Endodermal cell (in vitro differentiated cells): ENCODE measurements at places on chromosomes 1 and 21. TPM values are rescaled to one million over a fixed set of nuclear protein-coding genes. Genes with fewer than 3 reads are reported as not detected.

OR10J1 gene
- total RNA-seq, result not detected in 2 replicates

MAP1LC3C gene
- 0.31 TPM in 1 of 3 replicates, not detected in the others for total RNA-seq

NHLH1 gene
- 0.31 TPM in 1 of 3 replicates, not detected in the others for total RNA-seq

ATP1A4 gene
- 0.55 and 0.66 TPM in 2 replicates for total RNA-seq

HSPA6 gene
- not detected in 2 replicates for total RNA-seq

ZNF670 gene
- total RNA-seq, result 10.9 and 11.0 TPM in 2 replicates

CD247 gene
- 0.23 to 0.46 TPM in 2 of 3 replicates, not detected in the other for total RNA-seq

RSPH1 gene
- 1.6 and 1.8 TPM in 2 replicates for total RNA-seq

DNA sequence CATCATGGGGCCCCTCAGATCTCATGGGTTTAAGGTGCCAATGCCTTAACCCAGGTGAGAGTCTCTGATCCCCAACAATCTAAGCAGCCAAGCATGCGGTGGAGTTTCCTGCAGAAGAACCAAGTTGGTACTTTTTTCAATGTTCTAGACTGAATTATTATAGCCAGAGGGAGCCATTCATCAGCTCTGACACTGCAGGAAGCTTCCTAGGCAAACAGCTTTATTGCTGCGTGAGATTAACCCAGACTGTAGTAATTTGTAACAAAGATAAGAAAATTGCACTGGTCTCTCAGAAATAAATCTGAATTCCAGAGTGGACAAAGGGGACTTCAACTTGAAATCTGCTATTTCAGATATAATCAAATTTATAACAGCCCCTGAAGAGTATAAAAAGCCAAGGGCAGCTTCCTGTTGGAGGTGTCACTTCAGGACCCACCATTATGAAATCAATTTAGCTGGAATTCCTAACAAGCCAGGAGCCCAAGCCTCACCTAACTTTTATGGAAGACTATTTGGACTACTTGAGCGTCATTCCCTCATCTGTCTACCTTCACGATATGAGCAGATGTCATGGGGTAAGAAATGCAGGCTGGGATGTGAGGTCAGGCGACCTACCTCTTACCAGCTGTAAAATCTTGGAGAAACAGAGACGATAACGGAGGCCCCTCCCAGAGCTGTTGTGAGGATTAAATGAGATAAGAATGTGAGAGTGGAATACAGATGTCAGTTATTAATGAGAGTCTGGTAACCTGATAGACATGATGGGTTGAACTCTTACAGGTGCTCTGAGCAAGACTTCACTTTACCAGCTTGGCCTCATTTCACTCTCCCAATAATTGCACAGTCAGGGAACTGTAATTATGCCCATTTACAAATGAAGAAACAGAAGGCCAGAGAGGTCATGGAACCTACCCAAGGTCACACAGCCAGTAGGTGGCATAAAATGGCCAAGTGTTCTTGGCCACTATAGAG, 135.1 kb downstream of the RRAGC start:
- peak; percentile 31 for DNase-seq
- H3K27ac ChIP-seq, result no peak overlapping the region
- H3K27me3 ChIP-seq, result peaks cover 5% of the 10 kb centered on the region
- no peaks in the 10 kb centered on the region for H3K36me3 ChIP-seq
- no peak overlapping the region for H3K4me3 ChIP-seq

DNA sequence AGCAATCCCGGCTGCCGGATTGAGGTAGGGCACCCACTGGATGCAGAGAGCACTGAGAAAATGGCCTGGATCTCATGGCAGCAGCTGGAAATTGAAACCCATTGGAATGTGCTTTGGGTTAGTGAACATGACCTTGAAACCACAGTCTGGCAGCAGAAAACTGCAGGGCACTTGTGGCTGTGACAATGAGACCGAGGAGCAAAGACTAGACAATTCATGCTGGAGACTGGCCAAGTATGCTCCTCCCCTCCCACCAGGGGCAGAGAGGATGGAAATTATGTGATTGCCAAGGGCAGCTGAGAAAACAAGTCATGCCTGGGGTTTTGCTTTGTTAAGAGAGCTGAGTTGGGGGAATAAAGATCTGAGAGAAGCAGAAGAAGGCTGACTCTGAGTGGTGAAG, 60.7 kb downstream of the ZNF697 start:
- no peaks in the 10 kb centered on the region for H3K4me1 ChIP-seq
- H3K27me3 ChIP-seq, result no peaks in the 10 kb centered on the region
- no peak for DNase-seq
- no peak overlapping the region for H3K27ac ChIP-seq
- no peak overlapping the region for H3K4me3 ChIP-seq

DNA sequence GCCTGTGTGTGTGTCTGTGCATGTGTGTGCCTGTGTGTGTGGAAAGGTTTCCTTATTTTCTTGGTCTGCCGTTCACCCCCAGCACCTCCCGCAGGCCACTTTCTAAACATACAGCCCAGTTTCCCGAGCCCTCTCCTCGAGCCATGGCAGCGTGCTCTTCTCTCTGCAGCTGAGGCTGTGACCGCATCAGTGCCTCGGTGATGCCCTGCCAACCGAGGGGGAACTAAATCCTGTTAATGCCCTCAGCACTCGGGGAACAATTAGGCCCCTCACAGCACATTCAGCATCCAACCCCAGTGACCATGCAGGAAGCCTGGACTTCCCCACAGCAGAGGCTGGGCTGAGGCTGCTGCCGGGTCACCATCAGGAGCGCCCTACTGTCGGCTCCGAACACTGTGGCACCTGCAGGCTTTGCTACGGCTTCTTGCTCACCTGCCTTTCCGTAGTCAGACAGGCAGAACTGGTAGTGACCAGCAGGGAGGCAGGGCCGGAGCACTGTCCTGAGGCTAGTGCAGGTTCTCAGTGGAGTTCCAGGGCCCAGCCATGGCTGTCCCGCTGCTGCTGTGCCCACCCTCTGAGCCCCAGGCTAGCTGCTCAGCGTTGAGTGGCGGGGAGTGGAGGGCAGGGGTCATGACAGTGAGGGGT, 8.1 kb downstream of the GPR137B start:
- no peaks in the 10 kb centered on the region for H3K36me3 ChIP-seq
- H3K4me3 ChIP-seq, result no peak overlapping the region
- peaks cover 5% of the 10 kb centered on the region for H3K4me1 ChIP-seq
- H3K27ac ChIP-seq, result no peak overlapping the region

DNA sequence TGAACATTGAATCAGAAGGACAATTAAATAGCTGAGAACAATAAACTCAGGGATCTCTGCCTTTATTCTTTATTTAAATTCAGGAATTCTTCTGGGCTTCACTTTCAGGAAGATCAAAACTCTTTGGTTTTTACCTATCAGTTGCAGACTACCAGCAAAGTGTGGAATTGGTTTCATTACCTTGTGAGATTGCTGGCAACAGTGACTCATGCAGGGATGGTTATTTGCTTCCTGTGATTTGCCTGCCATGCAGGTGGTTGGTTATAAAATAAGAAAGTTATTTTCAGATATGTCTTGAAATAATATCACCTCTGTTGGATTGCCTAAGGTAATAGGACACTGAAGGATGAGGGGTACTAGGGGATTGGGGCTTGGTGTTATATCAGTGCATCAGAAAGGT, 204.6 kb downstream of the PTBP2 start:
- no peaks in the 10 kb centered on the region for H3K36me3 ChIP-seq
- DNase-seq, result no peak
- no peak overlapping the region for H3K4me3 ChIP-seq

DNA sequence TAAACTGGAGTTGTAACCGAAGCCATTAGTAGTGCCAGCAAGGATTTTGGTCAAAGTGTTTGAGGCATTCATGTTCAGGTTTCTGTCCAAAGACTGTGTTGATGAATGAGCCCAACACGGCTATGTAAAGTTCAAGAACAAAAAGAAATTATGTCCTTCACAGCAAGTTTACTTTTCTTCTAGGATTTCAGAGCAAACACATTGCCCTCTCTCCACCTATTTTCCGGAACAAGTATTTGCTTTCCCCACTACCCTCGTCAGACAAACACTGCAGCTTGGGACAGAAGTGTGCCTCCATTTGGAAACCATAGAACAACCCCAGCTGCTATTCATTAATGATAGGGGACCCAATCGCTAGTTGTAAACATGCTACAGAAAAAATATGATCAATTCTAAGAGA, 151.4 kb upstream of the C1orf105 start:
- DNase-seq, result no peak
- no peaks in the 10 kb centered on the region for H3K27me3 ChIP-seq
- no peak overlapping the region for H3K4me3 ChIP-seq
- H3K4me1 ChIP-seq, result no peaks in the 10 kb centered on the region

DNA sequence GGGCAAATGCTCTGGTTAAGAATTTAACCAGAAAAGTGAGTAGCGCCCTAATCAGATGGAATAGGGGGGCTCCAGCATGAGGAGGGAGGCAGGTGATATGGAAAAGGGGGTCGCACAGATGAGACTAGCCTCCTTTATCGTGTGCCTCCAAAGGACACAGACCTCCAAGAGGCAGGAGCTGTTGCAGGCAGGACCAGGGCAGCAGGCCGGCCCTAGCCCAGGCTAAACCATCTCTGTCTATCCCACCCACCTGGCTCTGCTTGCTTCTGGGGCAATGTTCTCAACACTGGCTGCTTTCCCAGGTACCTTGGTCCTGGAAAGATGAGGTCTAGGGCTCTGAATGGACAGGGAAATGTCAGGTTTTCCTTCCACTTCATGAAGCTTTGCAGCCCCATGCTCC, 36.3 kb downstream of the C2CD2 start:
- DNase-seq, result no peak
- H3K4me3 ChIP-seq, result no peak overlapping the region
- peaks cover 14% of the 10 kb centered on the region for H3K36me3 ChIP-seq
- no peaks in the 10 kb centered on the region for H3K4me1 ChIP-seq
- no peak overlapping the region for H3K27ac ChIP-seq

DNA sequence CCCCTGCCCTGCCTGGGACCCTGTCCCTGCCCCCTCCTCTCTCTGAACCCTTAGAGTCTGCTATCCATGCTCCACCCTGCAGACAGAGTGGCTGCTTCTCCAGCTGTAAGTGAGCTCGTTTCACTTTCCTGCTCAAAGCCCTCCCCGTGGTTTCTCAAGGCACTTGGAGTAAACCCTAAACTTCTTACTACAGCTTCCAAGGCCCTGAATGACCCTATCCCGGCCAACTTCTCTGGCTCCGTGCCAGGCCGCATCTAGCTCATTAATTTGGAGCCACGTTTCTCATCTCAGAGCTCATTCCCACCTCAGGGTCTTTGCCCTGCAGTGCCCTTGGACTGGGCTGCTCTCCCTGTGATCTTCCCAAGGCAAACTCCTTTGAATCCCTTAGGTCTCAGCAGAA, 235.1 kb upstream of the RUNX1 start:
- no peaks in the 10 kb centered on the region for H3K36me3 ChIP-seq
- H3K4me3 ChIP-seq, result no peak overlapping the region

DNA sequence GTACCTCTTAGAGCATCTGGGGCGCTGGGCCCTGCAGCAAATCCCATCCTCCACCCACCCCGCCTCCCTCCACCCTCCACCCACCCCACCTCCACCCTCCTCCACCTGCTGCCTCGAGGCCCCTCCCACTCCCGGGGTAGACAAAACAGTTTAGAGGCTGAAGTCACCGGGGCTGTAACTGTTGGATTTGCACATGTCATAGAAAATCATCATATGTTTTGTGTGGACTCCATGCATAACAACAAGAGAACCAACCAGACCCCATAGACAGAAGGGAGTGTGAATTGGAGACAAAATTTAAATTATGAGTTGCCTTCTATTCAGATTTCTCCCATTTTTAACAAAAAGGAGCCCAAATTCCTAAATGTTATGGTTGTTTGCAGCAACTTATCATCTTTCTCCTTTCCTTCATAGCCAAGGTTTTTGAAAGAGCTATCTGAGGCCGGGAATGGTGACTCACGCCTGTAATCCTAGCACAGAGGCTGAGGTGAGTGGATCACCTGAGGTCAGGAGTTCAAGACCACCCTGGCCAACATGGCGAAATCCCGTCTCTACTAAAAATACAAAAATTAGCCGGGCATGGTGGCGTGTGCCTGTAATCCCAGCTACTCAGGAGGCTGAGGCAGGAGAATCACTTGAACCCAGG, 28.2 kb upstream of the LGALS8 start:
- DNase-seq, result peak; percentile 67
- no peak overlapping the region for H3K27ac ChIP-seq
- no peak overlapping the region for H3K4me3 ChIP-seq
- no peaks in the 10 kb centered on the region for H3K36me3 ChIP-seq
- no peaks in the 10 kb centered on the region for H3K4me1 ChIP-seq

GRCh38 chr1:198627436-198628066, 11.3 kb upstream of the PTPRC start:
- H3K4me1 ChIP-seq, result no peaks in the 10 kb centered on the region
- H3K27me3 ChIP-seq, result no peaks in the 10 kb centered on the region
- DNase-seq, result no peak
- H3K27ac ChIP-seq, result no peak overlapping the region

- no peaks in the 10 kb centered on the region for H3K27me3 ChIP-seq
- no peak for DNase-seq
- no peaks in the 10 kb centered on the region for H3K4me1 ChIP-seq
- peaks cover 6% of the 10 kb centered on the region for H3K36me3 ChIP-seq
Observed at GRCh38 chr21:36893581-36893980, 72.9 kb downstream of the HLCS start.

DNA sequence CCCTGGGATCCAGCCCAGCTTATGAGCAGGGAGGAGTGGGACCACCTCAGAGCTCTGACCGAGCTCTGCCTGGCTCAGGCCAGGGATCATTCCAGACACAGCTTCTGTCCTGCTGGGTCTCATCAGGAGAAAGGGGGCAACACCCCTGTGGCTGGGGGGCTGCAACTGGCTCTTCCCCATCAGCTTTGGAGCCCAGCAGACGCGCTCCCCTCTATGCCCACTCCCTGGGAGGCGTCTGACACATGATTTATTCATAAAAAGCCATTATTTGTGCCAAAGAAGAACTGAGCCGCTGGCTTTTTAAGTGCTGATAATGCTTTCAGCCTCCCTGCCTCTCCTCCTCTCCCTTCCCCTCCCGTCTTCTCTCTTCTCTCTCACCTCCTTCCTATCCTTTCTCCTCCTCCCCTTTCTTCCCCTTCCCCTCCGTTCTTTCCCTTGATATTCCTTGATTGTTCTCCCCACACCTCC, 25.0 kb downstream of the FOXO6 start:
- no peaks in the 10 kb centered on the region for H3K36me3 ChIP-seq
- H3K27me3 ChIP-seq, result peaks cover 54% of the 10 kb centered on the region
- no peak for DNase-seq
- H3K27ac ChIP-seq, result no peak overlapping the region
- no peak overlapping the region for H3K4me3 ChIP-seq

- DNase-seq, result no peak
- no peaks in the 10 kb centered on the region for H3K36me3 ChIP-seq
- peaks cover 5% of the 10 kb centered on the region for H3K4me1 ChIP-seq
- H3K4me3 ChIP-seq, result no peak overlapping the region
Observed at GRCh38 chr1:84732520-84732919, 42.3 kb upstream of the SSX2IP start.

GRCh38 chr21:25871566-25871965, 136.8 kb downstream of the GABPA start:
- H3K4me3 ChIP-seq, result no peak overlapping the region
- H3K27me3 ChIP-seq, result no peaks in the 10 kb centered on the region
- peak; percentile 73 for DNase-seq
- peaks cover 5% of the 10 kb centered on the region for H3K36me3 ChIP-seq
- no peak overlapping the region for H3K27ac ChIP-seq

DNA sequence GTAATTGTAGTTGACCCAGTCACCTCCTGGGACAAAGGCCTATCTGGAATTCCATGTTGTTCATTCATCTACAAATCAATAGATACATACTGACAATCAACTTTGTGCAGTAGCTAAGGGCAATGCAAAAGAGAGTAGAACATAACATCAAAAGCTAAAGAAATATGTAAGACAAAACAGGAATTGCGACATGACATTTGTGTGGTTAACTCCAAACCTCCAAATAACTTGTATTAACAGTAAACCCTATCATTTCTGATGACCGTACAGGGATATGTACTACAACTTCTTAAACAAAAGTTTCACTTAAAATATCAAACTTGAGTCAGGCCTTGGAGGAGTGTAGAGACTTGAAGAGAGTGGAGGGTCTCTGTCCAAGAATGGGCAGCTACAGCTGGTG, 317.6 kb downstream of the SPATA17 start:
- H3K27ac ChIP-seq, result no peak overlapping the region
- H3K4me3 ChIP-seq, result no peak overlapping the region
